ENCODE measurements at places on chromosomes 13 and 19.

- DNase-seq = no peak
These were observed 51.1 kb downstream of the OLFM4 start for GRCh38 chr13:53079691-53080090.

GRCh38 chr19:8738377-8738776, 16.9 kb downstream of the OR2Z1 start:
- no peak for DNase-seq

GRCh38 chr13:111642156-111642767, 321.8 kb downstream of the TEX29 start:
- no peak for DNase-seq

GRCh38 chr19:16280306-16280705, 44.3 kb upstream of the KLF2 start:
- no peak for DNase-seq

DNA sequence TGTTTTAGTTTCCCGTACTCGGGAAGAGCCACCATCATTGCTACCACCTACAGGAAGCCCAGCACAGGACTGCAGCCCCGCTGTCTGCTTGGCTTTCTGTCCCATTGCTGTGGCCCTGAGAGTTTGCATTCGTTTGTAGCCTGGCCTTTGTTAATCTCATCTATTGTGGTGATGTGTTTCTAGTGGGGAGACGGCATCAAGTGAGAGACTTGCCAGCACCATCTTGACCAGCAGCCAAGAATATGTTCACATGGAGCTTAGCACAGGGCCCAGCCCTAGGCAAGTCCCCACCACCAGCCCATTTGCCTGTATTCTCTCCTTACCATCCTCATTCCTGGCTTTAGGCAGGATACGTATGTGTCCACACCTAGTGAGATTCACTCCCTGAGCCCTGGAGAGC, 17.3 kb upstream of the OVOL3 start:
- DNase-seq = peak; percentile 11

DNA sequence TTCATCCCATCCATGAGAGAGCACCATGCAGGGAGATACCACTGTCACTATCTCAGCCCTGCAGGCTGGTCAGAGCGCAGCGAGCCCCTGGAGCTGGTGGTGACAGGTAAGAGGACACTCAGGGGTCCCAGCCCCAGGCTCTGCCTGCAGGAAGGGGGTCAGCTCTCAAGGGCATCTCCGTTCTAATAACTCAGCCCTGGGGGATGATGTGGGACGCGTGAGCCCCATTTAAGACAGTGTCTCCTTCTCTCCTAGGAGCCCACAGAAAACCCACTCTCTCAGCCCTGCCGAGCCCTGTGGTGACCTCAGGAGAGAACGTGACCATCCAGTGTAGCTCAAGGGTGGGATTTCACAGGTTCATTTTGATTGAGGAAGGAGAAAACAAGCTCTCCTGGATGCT, 15.5 kb upstream of the KIR3DL3 start:
- no peak for DNase-seq

All from amygdala (tissue), 56 donors.